ENCODE measurements at places on chromosomes 4 and X.

GRCh38 chr4:56160636-56161035 lies 211.9 kb downstream of the CEP135 start:
- DNase-seq, result no peak

- DNase-seq, result no peak
These were observed 178.5 kb downstream of the PACRGL start for GRCh38 chr4:20878806-20879205.

DNA sequence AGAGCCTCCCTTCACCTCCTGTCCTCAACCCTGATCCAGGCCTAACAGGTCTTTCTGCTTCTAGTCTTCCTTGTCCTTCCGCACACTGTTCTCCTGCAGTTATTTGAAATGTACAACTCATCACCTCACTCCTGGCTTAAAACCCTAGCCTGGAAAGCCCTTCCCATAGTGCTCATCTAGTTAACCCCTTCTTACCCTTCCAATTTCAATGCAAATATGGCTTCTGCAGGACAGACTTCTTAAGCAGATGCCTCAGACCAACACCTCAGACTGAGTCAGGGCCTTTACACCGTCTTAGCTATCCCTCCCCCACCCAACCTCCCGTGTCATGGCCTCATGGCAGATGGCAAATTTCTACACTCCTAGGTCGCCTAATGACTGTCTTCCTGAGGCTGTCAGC lies 130.4 kb downstream of the BCOR start:
- DNase-seq, result no peak

DNA sequence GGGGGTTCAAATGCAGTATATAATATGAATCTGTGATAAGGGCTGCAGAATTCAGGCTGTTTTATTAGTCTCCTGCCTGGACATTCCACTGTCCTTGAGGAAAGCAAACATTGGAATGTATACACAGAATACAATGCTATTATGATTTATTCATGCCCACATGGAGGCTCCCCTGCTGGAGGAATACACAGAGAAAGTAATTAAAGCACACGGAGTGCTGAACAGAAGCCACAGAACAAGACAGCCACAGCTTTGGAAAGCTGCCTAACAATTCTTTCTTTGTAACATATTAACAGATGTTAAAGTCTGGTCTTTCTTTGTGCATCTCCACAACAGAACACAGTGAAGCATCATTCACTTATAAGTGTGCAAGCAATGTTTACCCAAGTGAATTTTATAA lies 155.8 kb downstream of the ARAP2 start:
- DNase-seq, result no peak
